ENCODE measurements at places on chromosomes 3 and 15.

GRCh38 chr3:128969993-128970739 is 23.7 kb downstream of the CFAP92 start:
- no peak overlapping the region for H3K27ac ChIP-seq
- no peaks in the 10 kb centered on the region for H3K36me3 ChIP-seq
- H3K4me3 ChIP-seq: no peak overlapping the region
- DNase-seq: no peak
- no peaks in the 10 kb centered on the region for H3K27me3 ChIP-seq

DNA sequence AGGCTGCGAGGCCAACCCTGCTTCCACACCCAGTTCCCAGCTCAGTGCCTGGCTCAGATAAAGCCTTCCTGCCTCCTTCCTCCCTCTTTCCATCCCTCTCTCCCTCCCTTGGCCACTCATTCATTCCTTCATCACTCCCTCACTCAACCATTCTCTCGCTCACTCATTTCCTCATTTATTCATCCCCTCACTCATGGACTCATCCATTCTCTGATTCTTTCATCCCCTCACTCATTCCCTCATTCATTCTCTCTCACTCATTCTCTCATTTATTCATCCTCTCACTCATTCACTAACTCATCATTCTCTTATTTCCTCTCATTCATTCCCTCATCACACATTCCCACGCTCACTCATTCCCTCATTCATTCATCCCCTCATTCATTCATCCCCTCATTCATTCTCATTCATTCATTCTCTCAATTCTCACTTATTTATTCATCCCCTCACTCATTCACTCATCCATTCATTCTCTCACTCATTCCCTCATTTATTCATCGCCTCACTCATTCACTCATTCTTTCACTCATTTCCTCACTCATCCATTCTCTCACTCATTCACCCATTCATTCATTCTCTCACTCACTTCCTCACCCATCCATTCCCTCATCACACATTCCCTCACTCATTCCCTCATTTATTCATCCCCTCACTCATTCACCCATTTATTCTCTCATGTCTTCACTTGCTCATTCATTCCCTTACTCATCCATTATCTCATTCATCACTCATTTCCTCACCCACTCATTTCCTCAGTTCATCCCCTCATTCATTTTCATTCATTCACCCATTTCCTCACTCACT is 13.2 kb downstream of the ABTB1 start:
- peaks cover 7% of the 10 kb centered on the region for H3K4me1 ChIP-seq
- no peaks in the 10 kb centered on the region for H3K27me3 ChIP-seq
- no peaks in the 10 kb centered on the region for H3K36me3 ChIP-seq
- no peak overlapping the region for H3K27ac ChIP-seq
- DNase-seq: no peak

- no peaks in the 10 kb centered on the region for H3K27me3 ChIP-seq
- no peak for DNase-seq
- H3K4me3 ChIP-seq: no peak overlapping the region
- peaks cover 6% of the 10 kb centered on the region for H3K4me1 ChIP-seq
Observed at GRCh38 chr3:171895291-171895690, 52.1 kb downstream of the TMEM212 start.

DNA sequence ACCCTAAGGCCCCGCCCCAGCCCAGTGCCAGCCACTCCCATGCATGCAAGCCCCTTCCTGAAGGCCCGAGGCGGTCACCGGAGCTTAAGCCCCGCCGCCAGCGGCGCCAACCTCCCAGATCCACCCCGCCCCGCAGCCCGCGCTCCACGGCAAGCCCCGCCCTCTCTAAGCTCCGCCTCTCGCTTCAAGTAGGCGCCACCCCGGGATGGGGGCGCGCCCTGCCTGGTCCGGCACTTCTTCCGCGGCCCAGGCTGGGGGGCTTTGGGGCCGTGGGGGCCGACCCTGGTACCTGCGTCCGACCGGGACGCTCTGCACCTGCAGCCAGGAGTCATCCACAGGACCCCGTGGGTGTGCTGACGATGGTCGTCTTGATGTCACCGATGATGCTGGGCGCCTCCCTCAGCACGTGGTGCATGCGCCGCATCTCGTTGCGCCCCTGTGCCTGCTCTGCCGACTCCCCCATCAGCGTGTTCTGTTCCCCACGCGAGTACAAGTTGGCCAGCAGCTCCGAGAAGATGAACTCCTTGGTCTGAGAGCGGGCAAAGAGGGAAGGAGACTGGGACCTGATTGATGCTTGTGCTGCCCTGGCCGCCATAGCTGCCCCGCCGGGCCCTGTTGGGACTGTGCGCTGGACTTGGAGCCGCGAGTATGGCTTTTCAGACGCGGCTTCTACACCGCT is 26.1 kb upstream of the CSPG4 start:
- H3K27me3 ChIP-seq: no peaks in the 10 kb centered on the region
- H3K27ac ChIP-seq: peak overlapping the region; percentile 49
- peak overlapping the region; percentile 72 for H3K4me3 ChIP-seq
- peaks cover 6% of the 10 kb centered on the region for H3K4me1 ChIP-seq
- DNase-seq: peak; percentile 95

GRCh38 chr15:22980189-22981050 is at the start of gene CYFIP1:
Gene CYFIP1 (minus strand): TSS chr15:22980368. CDS start chr15:22947285, 33,083 bp downstream.
- H3K4me1 ChIP-seq: peaks cover 11% of the 10 kb centered on the region
- H3K36me3 ChIP-seq: no peaks in the 10 kb centered on the region
- peak within 1 kb of the TSS; percentile 88 for H3K27ac ChIP-seq
- DNase-seq: peak; percentile 69
